ENCODE measurements at places on chromosomes 1 and 21.

- no peak for DNase-seq
These were observed 10.4 kb upstream of the HMGB4 start for GRCh38 chr1:33853431-33853830.

- DNase-seq: no peak
These were observed 694 bp downstream of the TMEM167B start for GRCh38 chr1:109091078-109091838.

DNA sequence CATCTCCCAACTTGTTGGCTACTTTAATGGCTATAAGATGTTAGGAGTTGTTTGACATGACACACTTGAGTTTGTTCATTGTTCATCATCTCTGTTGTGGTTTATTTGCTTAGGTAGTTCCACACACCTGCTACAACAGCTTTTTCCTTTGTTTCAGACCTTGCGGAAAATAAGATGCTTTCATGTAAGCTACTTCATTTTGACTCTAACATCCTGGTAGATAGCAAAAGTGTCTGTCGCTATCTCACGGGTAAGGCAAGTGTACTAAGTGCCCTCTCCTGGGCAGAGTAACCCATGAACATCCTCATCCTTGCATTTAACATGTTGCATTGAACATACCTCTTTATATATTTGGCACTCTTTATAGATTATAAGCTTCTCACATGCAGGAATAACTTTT is 1.6 kb upstream of the OR10T2 start:
- no peak for DNase-seq

- DNase-seq: no peak
These were observed 81.9 kb upstream of the LBR start for GRCh38 chr1:225509770-225510169.

DNA sequence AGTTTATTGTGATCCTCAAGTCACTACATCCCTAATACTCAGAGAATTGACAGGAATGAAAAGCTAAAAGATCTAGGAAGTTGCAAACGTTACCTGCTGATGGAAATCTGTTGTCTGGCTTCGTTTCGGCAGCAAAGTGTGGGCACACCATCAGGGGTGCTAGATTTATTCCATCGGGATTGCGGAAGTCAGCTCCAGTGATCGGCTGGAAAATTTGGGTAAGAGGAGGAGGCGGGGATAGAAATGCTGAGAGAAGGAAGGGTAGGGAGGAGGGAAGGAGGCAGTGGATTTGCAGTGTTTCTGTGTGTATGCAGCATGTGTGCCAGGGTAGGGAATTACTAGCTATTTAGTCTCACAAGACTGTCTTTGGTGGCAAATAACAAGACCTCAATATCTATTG is at the start of gene CTSK:
Gene CTSK (minus strand): TSS at position 140 of the 400 bp plus-strand sequence. CDS start 1,455 bp downstream, outside the sequence.
- peak; percentile 70 for DNase-seq

DNA sequence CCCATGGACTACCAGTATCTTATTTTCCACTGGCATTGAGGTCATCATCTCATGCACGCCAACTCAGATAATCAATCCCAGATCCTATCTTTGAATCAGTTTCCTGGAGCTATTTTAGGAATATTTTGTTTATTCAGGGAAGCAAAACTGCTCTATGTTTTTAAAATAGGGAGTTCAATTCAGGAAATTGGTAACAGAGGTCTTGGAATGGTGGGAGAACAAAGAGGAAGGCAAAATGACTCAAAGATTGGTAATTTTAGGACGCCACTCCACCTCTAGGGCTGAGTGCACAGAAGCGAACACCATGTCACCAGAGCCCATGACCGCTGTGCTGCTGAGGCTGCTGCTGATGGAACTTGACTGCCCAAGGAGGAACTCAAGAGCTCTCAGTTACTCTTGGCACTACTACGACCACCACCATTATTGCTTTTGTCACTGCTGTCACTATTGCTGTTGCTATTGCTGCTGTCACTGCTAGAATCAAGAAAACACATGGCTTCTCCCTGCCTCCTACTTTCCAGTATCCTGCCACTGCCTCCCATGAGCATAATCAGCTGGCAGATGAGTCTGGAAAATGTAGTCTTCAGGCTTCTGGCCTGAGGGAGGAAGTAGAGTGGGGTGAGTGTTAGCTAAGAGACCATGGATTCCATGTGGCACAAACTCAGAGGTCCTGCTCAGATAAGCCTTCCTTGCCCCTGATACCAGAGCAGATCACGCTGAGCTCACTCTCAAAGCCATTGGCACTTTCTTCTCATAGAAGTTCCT is 71.6 kb upstream of the CNIH3 start:
- DNase-seq: no peak

- DNase-seq: no peak
These were observed 55.1 kb downstream of the PCNT start for GRCh38 chr21:46379105-46379504.

DNA sequence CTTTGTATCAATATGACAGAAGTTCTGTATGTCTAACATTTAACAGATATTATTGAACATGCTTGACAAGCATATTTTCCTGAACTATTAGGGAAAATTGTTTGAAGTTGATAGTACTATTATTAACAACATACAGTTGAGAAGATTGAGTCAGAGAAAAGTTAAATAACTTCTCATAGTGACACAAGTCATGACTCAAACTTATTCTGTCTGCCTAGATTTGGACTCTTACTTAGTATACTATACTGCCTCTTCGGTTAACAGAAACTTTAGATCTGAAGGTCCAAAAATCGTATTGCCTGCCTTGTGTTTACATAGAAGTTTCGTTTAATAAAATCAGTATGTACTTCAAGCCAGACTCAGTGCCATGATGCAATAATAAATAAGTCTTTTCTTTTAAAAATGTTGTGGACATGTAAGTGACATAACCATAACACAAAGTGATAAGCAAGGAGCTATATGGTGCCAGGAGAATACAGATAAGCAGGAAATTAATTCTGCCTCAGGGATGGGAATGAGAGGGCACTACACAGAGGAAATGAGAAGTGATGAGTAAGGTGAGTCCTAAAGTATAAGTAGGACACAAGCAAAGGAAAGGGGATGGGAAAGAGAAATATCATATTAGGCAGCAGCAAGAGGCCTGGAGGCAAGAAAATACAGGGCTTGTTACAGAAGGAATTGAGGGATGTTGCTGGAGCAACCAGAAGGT is 48.1 kb downstream of the LHX9 start:
- DNase-seq: no peak

DNA sequence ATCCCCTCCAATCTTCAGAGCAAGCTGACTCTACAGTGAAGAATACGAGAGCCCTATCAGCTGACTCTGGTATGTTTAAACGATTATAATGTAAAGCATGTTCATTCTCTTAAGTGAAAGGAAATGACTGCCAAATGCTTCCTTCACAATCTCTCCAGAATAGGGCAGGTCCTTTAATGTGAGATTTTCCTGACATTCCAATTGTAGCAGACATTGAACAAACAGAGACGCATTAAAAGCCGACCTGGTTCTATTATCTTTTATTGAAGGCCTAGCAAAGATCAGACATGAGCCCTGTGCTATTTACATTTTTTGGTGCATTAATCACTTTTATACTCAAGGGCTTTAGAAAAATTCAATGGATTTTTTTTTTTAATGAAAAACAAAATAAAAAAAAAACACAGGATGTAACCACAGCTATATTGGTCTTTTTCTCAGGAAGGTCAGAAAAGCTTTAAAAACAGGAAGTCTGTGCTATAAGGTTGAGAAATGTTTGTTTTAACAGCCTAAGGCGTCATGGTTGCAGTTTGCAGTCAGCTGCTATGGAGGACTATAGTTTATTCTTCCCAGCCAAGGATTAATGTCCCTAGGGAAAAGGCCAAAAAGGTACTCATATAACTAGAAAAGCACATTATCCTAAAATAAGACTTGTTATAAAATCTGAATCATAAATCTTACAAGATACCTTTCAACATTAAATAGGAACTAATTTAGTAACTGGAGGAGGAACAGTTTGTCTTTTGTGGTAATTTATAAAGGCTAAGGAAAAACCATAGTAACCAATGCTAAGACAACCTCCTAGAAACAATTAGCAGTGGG is 104.8 kb downstream of the RERE start:
- peak; percentile 68 for DNase-seq

GRCh38 chr1:207186503-207186902 is 82.5 kb downstream of the C4BPA start:
- DNase-seq: no peak

- peak; percentile 89 for DNase-seq
These were observed 96.6 kb downstream of the FGGY start for GRCh38 chr1:59393211-59394180.

- DNase-seq: no peak
These were observed at the start of gene PATJ for GRCh38 chr1:61741711-61742619. TSS of gene PATJ (plus strand) at chr1:61742480. CDS start at chr1:61762893, 20,413 bp downstream.

GRCh38 chr21:27631471-27631870 is 664.6 kb upstream of the ADAMTS5 start:
- no peak for DNase-seq

DNA sequence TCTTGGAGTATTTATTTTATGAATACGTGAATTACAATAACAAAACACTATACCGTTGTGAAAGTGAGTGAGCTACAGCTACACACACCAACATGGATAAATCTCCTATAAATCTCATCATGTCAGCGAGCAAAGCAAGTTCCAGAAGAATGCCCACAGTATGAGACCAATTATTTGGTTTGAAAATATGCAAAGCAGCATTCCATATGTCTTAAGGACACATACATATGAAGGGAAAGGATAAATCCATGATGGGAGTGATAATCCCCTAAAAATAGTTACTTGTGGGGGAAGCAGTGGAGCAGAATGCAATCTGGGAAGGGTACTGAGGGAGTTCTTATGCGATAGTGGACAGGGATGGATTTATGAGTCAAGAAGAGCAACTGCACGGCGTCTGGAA is 261.3 kb downstream of the DISC1 start:
- no peak for DNase-seq

- no peak for DNase-seq
These were observed 355.7 kb upstream of the ESRRG start for GRCh38 chr1:217078959-217079358.

- DNase-seq: no peak
These were observed 163.9 kb upstream of the DPT start for GRCh38 chr1:168892931-168893330.

DNA sequence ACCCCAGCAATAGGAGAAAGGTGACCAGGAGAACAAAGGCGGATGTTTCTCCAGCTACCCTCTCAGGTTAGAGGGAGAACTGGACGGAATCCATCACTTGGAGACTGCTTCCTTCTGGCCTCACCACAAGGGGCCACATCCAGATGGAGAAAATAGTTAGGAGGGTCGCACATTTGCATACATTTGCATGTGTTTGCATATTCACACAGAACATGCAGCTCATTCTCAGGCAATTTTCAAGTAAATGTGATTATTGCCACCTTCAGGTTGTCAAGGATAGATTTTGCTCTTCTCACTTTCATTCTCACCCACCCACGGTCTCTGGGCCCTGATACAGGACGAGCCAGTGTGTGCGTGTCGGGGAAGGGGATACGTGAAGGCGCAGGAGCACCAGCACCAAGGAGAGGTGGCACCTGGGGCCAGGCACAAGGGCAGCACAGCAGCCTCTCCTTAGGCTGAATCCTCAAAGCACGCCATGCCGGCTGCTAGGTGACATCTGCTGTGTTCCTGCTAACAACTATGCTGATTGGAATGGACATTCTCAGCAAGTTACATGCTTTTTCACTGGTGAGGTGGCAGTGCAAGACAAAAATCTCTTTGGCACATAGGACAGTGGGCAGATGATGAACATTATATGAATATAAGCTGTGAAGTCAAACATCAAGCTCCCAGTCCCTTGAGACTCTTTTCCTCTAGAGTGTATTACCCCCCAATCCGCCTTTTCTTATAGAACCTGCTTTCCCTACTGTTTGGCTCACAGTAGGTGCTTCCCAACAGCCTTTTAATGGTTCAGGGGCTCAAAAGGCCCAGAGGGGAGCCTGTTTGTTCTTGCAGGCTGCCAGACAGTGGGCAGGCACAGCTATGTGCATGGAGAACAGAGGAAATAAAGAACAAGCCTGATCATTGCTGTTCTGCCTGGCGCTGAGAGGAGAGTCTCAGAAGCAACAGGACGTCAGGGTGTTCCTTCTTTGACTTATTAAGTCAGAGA is 14.3 kb downstream of the ACKR1 start:
- no peak for DNase-seq

DNA sequence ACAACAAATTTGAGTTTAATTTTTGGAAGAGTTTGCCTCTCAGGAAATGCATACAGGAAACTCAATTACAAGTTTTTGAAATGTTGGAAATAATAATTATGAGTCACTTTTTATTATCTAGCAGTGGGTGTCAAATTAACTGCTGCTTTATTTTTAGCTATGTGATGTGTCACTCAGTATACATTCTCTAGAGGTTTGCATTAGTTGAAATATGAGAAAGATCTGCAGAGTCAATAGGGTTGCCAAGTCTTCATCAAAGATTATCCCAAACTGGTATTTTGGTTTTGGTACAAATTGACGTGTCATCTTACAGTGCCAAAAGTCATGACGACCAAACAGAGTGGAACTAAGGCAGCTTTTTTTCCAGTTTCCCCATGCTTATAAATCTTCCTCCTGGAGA is 54.3 kb upstream of the DIPK1A start:
- no peak for DNase-seq

DNA sequence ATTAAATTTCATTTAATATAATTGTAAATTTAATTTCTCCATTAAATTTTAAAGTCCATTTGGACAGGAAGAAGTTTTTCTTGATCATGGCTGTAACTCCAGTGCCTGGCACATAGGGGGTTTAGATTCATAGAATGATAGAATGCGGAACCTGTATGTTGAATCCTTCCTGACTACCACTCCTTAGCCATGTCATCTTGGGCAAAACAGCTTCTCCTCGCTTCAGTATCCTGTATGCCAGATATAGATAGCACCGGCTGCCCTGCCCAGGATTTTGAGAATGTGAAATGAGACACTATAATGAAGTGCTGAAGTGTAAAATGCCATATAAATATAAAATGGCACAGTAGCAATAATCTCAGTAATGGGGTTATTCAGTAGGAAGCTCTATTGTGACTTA is 6.4 kb downstream of the DYRK1A start:
- no peak for DNase-seq

DNA sequence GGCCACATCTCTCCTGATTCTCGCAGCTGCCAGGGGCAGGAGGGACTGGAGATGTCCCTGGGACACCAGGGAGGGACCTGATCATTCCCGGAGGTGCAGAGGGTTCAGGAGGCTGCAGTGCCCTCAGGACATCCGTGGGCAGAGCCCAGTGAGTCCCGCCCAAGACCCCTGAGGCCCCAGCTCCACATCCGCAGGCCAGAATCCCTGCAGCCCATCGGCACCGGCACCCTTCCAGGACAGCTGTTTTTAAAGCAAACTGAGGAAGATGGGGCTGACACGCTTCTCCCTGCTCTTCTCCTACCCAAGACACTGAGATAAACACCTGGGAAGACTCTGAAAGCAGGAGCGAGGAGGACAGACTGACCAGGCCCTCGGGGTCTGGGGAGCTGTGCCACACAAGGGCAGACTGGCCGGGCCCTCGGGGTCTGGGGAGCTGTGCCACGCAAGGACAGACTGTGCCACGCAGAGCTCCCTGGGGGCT is 25.5 kb downstream of the SLC19A1 start:
- no peak for DNase-seq

Data from forelimb muscle (tissue), 1 donor.